Keratinocyte (primary cell): ENCODE measurements at places on chromosomes 11 and 22. TPM values are rescaled to one million over a fixed set of nuclear protein-coding genes. Genes with fewer than 3 reads are reported as not detected.

OR52I1 gene
- not detected in 3 replicates for polyA plus RNA-seq

DNA sequence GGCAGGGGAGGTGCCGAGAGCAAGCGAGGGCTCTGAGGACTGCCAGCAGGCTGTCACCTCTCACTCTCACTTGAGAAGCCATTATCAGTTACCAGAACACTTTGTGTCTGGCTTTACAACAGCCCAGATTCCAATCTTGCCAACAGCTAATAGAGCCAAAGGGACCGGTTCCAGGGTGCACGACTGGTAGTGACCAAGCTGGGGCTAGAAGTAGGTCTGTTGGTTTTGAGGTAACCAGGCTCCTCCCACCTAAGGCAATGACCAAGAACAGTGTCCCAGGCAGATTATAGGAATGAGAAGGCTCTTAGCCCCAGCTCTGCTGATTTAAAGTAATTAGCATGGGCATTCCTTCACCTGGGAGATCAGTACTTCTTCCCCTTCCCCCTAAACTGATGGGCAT is 7.2 kb upstream of the IL10RA start:
- no peak for DNase-seq

DNA sequence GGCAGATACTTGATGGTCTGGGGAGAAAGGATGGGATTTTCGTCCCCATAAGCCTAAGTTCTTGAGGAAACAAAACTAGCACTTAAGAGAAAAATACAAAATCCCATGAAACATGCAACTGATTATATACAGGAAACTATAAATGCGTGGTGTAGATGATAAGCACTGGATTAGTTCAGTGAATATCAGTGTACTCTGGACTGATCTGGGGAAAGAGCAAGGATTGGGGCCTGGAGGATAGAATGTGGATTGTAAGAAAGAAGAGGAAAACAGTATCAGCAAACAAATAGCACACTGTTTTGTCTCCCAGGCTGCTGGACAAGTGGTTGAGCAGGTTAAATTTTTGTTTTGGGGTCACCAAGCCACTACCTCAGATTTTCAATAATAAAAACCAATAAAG is 49.8 kb downstream of the DCUN1D5 start:
- no peak for DNase-seq

GGTLC2 gene
- polyA plus RNA-seq: not detected in 3 replicates

DNA sequence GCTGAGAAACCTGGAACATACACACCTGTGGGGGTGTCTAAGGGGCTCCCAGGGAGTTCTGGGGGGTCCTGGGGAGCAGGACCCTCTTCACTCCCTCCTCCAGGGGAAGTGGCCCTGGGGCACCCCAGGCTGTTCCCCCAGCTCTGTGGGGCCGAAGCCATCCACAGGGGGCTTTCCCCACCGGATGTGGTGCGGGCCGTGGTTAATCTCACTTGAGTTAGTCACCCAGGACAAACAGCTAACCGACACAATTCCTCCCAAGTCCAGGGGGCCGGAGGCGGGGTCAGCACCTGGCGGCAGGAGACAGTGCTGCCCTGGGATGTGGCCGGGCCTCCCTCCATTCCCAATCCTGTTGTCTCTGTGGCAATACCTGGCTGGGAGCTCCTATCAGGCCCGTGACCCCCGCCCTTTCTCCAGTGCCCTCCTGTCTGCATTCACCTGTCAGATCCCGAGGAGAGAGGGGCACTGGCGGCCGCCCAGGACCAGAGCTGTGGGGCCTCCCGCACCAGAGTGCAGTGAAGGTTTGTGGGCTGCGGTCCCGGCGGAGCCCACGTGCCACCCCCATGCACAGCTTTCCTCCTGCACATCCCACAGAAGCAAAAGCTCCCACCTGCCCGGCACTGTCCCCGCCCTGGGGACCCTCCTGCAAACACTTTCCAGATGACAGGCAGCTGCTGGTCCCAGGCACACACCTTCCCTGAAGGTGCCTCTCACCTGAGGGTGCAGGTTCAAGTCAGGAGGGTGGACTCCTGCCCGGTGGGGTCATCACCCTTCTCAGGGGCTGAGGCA is 5.2 kb upstream of the MUC5AC start:
- DNase-seq: no peak

TUG1 gene
- 47.7 to 84.0 TPM (median 77.1 TPM) in 3 replicates for polyA plus RNA-seq

TANGO2 gene
- 20.1 to 30.7 TPM (median 28.1 TPM) in 3 replicates for polyA plus RNA-seq

SPATA19 gene
- polyA plus RNA-seq: 0.26 to 0.58 TPM (median 0.33 TPM) in 3 replicates

LDHA gene
- polyA plus RNA-seq: 1,969 to 3,668 TPM (median 2,339 TPM) in 3 replicates

APOA4 gene
- polyA plus RNA-seq: not detected in 3 replicates

SCN2B gene
- 0.48 to 0.59 TPM (median 0.56 TPM) in 3 replicates for polyA plus RNA-seq

KRTAP5-9 gene
- 0.05 to 0.12 TPM in 2 of 3 replicates, not detected in the other for polyA plus RNA-seq

FAM111B gene
- polyA plus RNA-seq: 0.54 to 5.3 TPM (median 4.9 TPM) in 3 replicates

GRCh38 chr11:12802418-12803085 is 128.3 kb downstream of the TEAD1 start:
- peak; percentile 92 for DNase-seq

- DNase-seq: no peak
Observed at GRCh38 chr11:9862981-9863380, 199.1 kb downstream of the SWAP70 start.

F2 gene
- polyA plus RNA-seq: not detected in 3 replicates

DNA sequence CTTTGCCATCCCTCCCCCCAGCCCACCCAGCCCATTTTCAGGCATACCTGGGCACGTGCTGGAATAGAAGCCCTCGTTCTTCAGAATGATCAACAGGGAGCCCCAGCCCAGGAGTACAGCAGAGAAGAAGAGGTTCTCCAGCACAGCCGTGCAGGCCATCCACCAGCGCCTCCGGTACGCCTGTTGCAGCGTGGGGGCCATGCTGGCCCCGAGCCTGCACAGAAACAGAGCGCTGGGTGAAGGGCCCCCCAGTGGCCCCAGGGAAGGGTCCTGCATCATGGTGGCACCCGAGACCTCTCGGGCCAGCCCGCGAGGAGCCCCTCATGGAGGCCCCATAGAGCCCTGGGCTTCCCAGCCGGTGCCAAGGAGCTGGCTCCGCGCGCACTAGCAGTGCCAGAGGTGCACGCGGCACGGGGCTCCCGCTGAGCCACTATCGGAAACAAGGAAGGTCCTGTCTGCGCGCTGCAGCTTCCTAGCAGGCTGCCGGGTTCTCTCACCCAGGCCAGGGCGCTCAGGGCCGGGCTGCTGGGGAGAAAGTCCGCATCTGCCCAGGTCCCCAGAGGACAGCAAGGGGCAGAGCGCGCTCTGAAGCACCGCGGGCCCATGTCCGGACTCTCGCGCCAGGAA is 1.5 kb downstream of the SLC43A1 start:
- DNase-seq: no peak
